ENCODE measurements at places on chromosomes 11 and 22.

- DNase-seq: no peak
Observed at GRCh38 chr11:69698362-69698761, 5.5 kb downstream of the FGF19 start.

DNA sequence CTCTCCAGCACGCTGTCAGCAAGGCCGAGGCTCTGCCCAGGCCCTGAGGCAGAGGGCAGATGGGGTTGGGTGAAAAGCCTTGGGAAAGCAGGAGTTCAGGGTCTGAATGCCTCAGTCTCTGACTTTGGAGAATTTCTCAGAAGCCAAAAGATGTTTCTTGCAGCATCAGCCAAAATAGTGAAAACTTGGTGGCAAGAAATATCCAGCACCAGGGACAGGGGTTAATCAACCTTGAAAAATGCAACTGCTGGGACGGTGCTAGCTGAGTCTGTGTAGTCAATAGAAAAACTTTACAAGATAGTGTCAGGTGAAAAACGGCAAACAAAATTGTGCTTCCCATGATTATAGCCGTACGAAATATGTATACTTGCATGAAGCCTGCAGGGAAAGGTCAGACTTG, 1.4 kb upstream of the ABCC8 start:
- DNase-seq: no peak

DNA sequence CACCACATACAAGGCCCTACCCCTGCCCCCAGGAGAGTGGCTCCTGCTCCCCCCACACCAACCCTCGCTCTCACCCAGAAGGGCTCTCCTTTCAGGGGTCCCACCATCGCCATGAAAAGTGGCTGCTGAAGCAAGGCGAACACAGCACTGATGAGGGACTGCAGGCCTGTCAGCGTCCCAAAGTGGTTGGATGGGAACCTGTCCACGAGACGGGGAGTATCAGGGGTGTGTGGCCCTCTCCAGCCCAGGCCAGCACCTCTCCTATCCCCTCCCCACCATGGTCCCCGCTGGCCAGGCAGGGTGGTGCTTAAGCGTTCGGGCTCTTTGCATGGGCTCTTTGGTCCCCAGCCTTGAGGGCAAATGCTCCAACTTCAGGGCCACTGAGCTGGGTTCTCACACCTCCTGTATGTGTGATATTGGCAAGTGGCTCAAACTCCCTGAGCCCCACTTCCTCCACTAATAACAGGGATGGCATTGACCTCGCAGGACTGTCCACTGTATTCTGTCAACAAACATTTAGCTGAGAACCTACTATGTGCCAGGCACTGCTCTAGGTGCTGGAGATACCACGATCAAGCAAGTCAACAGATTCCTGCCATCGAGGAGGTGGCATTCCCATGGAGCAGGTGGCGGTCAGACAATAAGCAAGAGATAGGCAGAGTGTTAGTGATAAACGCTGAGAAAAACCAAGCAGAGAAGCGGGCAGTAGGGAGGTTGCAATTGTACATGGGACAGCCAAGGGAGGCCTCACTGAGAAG, 26.9 kb downstream of the RTN4RL2 start:
- no peak for DNase-seq

GRCh38 chr11:12675951-12676711, 1.9 kb downstream of the TEAD1 start:
- no peak for DNase-seq

DNA sequence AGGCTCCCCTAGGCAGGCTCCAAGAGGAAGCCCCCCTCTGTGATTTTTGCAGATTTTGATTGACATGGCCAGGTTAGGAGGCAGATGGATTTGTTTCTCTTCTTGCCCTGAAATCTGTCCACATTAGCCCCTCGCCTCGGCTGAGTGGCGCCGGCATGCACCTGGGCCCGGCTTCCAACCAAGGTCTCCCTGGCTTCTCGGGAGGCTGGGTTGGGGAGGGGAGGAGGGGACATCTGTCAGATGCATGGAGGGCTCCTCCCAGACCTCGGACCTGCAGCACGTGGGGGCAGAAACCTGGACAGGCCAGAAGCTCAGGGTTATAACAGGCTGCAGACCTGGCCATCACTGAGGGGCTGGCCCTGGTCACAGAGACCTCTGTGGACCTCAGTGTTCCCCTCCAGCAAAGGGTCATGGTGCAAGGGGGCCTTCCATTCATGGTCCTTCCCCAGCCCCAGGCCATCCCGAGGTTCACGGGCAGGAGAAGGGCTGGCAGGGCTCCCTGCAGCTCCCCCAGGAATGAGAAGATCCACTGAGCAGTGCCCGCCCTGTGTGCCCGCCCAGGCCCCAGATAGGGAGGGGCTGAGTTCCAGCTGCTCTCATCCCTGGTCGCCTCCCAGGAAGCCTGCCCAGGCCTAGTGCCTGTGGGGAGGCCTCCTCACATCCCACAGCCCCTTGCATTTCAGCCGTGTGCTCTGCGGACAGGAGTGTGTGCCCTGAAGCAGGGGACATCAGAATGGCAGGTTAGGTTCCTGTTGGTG, 747.8 kb downstream of the BRD1 start:
- no peak for DNase-seq

DNA sequence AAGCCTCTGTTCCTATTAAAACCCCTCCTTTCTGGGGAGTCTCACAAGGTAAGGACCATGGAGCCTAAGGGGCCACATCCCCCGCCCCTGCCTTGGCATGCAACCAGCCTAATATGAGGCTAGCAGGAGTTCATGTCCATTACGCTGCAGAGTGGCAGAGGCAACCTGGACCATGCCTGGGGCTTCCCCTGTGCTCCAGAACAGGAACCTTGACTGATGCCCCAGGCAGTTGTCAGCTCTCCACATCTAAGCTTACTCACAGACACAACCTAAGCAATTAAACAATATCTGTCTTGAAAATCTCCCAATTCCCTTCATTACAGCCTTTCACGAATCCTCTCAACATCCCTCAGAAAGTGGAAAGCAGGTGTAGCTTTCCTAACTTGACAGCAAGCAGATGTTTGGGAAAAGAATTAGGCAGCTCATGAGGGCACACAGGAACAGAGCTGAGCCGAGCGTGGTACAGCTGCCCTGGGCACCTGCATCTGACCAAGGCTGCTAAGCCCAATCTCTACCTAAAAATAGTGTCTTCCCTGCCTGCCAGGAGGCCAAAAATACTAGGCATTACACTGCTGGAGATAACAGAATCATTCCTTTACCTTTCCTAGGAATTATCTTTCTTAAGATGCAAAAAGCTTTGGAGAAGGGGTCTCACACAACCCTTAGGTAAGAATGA, 20.8 kb downstream of the C11orf71 start:
- no peak for DNase-seq

DNA sequence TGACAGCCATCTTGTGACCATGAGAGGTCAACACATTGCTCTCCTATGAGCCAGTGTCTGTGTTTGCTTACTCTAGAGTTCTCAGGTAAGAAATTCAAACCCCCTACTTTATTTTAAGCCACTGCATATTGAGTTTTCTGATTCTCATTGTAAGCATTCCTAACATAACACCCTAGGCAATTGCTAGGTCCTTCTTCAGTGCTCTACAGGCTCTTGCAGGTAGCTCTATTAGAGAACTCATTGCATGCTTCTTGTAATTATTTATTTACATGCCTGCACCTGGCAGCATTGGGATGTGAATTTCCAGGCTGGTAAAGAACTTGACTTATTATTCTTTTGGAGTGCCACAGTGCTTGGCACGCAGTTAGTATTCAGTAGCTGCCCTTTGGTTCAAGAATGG, 288.8 kb upstream of the SYN3 start:
- DNase-seq: no peak

GRCh38 chr11:1139441-1140083, 18.2 kb upstream of the MUC5AC start:
- no peak for DNase-seq

DNA sequence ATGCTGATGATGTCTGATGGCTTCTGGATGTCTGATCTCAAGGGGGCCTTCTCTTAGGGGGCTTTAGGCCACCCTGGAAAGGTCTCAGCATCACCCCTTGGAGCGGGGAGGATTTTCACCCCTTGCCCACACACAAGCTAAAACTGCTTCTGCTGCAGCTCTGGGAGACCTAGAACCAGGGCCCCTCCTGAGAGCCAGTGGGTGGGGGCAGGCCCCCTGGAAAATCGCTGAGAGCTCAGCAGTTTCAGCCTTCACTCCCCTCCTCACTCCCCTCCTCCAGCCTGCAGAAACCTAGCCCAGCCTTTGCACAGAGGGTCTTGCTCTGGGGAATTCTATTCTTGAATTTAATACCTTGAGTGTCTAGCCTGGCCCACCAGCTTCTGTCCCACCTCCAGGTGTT, 17.2 kb downstream of the CD6 start:
- DNase-seq: no peak

- DNase-seq: no peak
Observed at GRCh38 chr11:19453651-19454257, 213.0 kb upstream of the E2F8 start.

GRCh38 chr22:47266329-47266728, 503.9 kb downstream of the TBC1D22A start:
- no peak for DNase-seq

DNA sequence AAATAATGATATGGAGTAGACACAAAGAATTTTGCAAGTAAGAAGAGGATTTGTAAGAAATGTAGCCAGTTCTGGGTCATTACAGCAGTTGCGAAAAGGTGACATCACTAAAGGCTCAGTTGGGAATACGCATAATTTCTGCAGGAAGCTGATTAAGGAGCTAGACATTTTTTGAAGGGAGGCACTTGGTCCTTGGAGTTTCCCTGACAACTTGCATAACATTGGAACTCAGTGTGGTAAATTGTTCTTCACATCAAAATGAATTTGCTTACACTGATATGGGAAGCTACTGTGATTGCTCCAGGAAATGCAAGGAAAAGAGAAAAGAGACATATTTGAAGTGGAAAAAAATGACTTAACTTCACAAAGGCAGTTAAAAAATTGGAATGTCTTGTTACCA, 626.1 kb downstream of the NELL1 start:
- DNase-seq: no peak

DNA sequence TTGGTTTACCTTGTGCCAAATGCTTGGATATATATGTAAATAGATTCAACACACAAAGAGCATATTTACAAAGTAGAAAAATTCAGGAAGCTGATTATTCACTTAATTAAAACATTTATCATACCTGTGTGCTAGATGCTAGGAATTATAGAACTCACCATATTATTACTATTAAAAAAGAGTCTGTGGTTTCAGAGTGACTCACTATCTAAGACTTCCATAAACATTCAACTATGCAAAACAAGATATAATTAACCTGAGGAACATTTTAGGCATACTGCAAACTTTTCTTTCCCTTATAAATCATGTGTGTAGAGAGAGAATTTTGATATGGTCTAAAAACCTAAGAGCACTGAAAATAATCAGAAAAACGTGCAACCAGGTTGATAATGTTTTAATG, 27.3 kb downstream of the CTSC start:
- no peak for DNase-seq

- DNase-seq: no peak
Observed at GRCh38 chr22:31897842-31898805, 46.2 kb upstream of the YWHAH start.

- DNase-seq: no peak
Observed at GRCh38 chr11:12316432-12316831, 60.9 kb upstream of the PARVA start.

GRCh38 chr11:132231656-132232347, 861.4 kb downstream of the NTM start:
- DNase-seq: no peak

GRCh38 chr11:133347988-133348387, 184.3 kb downstream of the OPCML start:
- DNase-seq: no peak

- DNase-seq: no peak
Observed at GRCh38 chr11:16814410-16815046, 76.1 kb downstream of the C11orf58 start.

GRCh38 chr22:22458896-22459588, 49.5 kb downstream of the ZNF280B start:
- no peak for DNase-seq

DNA sequence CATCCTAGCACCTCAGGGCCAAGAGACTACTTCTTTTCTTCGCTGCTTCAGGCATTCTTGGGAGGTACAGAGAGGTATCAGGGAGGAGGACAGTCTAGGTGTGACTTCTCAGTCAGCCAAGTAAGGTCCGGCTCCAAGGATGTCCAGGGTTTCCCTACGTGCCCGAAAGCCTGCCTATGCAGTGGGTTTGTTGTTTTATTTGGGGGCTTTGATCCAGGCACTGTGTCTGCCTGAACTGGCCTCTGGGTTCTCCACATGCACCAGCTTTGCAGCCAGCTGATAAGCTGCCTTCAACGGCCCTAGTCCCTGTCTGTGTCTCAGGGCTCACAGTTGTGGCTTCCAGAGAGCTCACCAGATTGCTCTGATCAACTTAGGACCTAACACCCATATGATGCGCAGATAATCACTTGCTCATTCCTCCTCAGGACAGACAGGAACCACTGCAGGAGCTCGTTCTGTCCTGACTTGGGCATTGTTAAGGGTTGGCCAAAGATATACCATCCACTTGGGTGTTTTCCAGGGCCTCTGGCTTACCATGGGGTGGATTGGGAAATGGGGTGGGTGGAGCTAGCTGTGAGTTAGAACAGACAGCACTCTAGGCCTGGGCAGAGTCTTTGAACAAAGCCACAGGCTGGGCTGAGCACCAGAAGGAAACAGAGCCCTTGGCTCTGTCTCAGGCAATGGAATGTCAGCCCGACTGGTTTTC, 45.5 kb upstream of the CRYBB3 start:
- no peak for DNase-seq

DNA sequence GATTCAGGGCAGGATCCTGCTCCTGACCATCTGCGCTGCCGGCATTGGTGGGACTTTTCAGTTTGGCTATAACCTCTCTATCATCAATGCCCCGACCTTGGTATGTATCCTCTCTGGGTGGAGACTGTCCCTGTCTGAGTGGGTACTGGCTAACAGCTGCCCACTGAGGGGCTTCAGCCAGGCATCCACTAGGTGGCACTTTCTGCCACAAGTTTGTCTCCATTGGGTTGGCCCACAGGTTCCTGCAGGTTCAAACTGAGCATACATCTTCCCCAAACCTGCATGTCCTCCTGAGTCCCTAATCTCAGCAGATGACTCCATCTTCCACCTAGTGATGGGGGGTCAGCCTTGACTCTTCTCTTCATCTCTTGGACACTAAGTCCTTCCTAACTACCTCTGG, 4.4 kb downstream of the SLC2A11 start:
- no peak for DNase-seq

Measured in effector memory CD4-positive, alpha-beta T cell (primary cell).